ENCODE measurements at places on chromosomes 13 and 19.

DNA sequence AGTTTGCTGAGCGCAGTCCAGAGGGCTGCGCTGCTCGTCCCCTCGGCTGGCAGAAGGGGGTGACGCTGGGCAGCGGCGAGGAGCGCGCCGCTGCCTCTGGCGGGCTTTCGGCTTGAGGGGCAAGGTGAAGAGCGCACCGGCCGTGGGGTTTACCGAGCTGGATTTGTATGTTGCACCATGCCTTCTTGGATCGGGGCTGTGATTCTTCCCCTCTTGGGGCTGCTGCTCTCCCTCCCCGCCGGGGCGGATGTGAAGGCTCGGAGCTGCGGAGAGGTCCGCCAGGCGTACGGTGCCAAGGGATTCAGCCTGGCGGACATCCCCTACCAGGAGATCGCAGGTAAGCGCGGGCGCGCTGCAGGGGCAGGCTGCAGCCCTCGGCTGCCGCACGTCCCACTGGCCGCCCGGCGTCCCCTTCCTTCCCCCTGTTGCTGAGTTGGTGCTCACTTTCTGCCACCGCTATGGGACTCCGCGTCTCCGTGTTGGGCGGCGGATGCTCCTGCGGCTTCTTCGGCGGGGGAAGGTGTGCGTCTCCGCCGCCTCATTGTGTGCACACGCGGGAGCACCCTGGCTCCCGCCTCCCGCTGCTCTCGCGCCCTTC is 772 bp downstream of the GPC6 start:
- peak; percentile 50 for DNase-seq

DNA sequence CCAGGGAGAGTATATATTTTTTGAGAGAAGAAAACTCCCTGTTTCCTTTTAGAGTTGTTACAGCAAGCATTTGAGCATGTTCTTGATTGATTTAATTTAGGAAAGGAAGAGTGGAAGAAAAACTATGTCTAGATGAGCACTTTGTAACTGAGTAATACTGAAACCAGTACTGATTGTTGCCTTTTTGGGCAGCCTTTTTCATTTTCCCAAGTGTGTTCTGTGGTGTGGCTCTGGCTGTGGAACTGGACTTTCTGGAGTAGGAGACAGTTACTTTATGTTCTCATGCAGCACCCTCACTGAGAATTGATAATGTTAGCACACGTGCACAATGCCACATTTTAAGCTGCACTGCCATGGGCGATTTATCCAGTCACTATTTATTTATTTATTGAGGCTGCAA is 211.5 kb downstream of the LMO7 start:
- DNase-seq: no peak

GRCh38 chr13:98584668-98585397 is 7.9 kb upstream of the STK24 start:
- no peak for DNase-seq

DNA sequence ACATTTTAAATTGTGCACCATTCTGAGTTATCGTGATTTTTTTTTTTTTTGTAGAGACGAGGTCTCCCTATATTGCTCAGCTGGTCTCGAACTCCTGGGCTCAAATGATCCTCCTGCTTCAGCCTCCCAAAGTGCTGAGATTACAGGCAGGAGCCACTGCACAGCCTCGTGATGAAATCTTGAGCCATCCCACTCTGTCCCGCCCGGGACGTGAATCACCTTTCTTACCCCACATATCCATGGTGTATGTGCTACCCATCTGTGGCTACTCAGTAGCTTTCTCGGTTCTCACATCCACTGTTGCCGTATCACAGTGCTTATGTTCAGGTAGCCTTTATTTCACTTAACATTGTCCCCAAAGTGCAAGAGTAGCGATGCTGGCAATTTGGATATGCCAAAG is 26.5 kb downstream of the PAK4 start:
- DNase-seq: no peak

GRCh38 chr19:41575998-41576397 is at the start of gene CEACAM21:
Gene CEACAM21 (plus strand): TSS chr19:41576166. CDS start chr19:41576275, 109 bp downstream.
- no peak for DNase-seq

DNA sequence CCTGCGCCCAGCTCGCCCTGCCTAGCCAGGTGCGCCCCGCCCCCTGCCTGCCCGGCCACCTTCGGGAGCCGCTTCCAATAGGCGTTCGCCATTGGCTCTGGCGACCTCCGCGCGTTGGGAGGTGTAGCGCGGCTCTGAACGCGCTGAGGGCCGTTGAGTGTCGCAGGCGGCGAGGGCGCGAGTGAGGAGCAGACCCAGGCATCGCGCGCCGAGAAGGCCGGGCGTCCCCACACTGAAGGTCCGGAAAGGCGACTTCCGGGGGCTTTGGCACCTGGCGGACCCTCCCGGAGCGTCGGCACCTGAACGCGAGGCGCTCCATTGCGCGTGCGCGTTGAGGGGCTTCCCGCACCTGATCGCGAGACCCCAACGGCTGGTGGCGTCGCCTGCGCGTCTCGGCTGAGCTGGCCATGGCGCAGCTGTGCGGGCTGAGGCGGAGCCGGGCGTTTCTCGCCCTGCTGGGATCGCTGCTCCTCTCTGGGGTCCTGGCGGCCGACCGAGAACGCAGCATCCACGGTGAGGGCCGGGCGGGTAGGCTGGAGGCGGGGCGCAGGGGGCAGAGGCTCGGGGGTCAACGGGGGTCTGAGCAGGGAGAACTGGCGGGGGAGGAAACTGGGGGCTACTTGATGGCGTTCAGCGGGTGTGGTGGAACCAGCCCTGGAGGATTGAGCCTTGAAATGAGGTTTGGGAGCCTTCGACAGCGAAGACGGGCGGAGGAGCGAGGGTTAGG is at the start of gene SPINT2:
Gene SPINT2 (plus strand): TSS at position 88 of the 727 bp plus-strand sequence. CDS start 320 bp downstream, at position 408.
- DNase-seq: no peak

- DNase-seq: peak; percentile 52
Observed at GRCh38 chr19:18785179-18786124, 5.7 kb downstream of the COMP start.

GRCh38 chr13:69155136-69155535 is 952.5 kb upstream of the ATXN8OS start:
- DNase-seq: no peak

GRCh38 chr13:59318320-59318930 is 845.3 kb downstream of the DIAPH3 start:
- peak; percentile 56 for DNase-seq

- DNase-seq: no peak
Observed at GRCh38 chr13:75818179-75818967, 182.2 kb downstream of the LMO7 start.

DNA sequence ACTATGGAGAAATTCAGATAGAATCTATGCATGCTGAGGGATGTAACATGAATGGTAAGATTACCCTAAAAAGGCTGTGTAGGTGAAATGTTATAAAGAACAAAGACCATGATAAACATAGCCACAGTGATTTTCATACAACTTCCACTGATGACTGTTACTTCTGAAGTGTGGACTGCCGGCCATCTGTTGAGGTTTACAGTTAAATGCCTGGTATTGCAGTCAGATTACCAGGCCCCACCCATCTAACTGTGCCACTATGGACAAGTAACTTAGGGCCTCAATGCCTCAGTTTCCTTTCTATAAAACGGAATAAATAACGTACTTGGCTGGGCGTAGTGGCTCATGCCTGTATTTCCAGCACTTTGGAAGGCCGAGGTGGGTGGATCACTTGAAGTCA is 395.6 kb downstream of the KLF12 start:
- DNase-seq: no peak

- DNase-seq: no peak
Observed at GRCh38 chr19:54630782-54631181, 498 bp downstream of the LILRB1 start.

DNA sequence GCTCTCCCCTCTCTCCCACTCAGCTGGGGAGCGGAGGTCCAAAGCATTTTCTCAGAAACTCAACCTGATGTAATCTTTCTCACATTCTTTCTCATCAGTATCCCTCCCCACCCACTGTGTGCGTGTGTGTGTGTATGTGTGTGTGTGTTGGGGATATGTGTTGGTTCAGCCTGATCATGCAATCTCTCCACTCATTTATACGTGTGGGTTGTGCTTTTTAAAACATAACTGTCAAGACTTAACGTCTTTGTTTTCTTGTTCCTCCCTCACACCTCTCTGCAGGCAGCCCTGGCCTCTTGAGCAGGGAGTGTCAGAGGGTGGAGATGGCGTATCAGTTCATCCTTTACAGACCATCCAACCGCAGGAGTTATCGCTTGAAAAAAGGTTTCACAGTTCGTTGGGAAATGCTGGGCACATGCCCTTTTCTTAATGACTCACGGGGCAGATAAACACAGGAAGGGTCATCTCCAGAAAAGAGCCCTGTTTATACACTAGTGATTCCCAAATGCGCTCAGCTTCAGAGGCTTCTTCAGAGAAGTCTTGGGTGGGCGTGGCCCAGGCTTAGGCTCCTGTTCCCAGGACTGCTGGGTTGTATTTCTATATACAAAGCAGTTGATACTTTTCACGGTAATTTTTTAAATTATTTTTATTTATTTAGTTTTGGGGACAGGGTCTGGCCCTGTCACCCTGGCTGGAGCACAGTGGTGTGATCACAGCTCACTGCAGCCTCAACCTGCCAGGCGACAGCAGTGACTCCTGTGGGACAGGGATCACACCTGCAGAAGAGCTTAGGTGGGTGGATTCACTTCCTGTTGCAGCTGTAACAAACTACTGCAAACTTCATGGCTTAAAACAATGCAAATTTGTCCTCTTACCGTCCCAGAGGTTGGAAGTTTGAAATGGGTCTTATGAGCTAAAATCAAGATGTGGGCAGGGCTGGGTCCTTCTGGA is 60.3 kb downstream of the CCDC70 start:
- DNase-seq: no peak

- DNase-seq: no peak
Observed at GRCh38 chr13:84999252-84999651, 800.0 kb downstream of the SLITRK6 start.

- DNase-seq: peak; percentile 40
Observed at GRCh38 chr19:44796701-44797115, 12.2 kb upstream of the BCAM start.

GRCh38 chr13:33119856-33120543 is 103.8 kb downstream of the KL start:
- peak; percentile 65 for DNase-seq

DNA sequence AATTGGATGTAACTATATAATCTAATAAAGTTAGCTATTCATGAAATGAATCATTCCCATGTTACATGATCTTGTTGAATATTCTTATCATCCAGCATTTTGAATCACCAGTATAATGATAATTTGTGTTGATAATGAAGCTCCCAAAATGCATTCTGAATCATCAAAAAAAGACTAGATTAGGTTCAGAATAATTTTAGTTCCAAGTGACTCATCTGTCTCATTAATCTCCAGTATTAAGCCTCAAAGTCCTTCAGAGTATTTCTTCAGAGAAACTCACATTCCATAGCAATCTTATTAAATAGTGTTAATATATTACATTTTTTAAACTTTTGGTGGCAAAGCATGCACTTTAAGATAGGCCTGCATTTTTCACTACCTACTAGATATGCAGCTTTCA is 207.5 kb downstream of the SLITRK5 start:
- no peak for DNase-seq

- DNase-seq: no peak
Observed at GRCh38 chr13:75797239-75797638, 161.1 kb downstream of the LMO7 start.

GRCh38 chr19:7564866-7565265 is 29.3 kb downstream of the PNPLA6 start:
- DNase-seq: no peak

DNA sequence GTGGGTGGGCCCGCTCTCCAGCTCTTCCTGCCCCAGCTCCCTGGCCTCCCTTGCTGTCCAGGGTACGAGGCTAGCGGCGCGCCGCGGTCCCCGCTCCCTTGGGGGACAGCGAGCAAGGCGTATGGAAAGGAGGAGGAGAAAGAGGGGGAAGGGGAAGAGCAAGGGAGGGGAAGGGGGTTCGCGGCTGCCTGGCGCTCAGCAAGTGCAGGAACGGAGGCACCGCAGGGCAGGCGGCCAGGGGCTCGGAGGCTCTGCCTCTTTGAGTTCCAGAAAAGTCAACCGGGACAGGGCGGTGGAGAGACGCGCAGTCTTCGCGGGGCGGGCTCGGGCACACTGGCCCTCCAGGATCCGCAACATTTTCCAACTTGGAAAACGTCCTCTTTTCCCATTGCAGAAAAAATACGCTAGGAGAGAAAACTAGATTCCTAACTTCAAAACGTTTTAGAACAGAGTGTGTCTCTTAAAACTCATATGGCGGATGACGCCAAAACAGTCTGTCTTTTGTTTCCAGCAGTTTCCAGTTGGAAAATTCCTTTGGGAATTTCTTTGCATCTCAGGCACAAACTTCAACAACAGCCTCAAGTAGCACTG is 23.1 kb upstream of the TNFRSF19 start:
- no peak for DNase-seq

DNA sequence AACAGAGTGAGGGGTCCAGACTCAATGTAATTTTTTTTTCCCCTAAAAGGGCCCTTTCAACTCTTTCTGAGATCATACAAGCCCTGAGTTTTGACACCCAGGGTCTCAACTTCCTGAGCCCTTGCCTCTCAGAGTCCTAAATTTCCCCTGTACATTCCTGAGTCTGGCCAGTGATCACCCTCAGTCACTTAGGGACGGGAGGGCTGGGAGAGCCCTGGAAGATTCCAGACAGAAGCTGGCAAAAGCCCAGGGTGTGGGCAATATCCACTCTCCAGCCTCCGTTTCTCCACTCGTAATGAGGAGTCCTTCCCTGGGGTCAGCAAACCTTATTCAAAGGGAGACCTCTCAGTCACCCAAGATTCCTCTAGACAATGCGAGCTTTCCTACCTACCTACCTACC is 1.6 kb downstream of the PPP1R13L start:
- no peak for DNase-seq

- peak; percentile 40 for DNase-seq
Observed at GRCh38 chr13:102770435-102770834, 3.2 kb downstream of the TEX30 start.

GRCh38 chr13:99500839-99501183 is 461 bp upstream of the TM9SF2 start:
- no peak for DNase-seq

GRCh38 chr13:91450913-91451312 is 52.5 kb downstream of the GPC5 start:
- no peak for DNase-seq

GRCh38 chr13:34570698-34571353 is 371.2 kb upstream of the NBEA start:
- DNase-seq: no peak

DNA sequence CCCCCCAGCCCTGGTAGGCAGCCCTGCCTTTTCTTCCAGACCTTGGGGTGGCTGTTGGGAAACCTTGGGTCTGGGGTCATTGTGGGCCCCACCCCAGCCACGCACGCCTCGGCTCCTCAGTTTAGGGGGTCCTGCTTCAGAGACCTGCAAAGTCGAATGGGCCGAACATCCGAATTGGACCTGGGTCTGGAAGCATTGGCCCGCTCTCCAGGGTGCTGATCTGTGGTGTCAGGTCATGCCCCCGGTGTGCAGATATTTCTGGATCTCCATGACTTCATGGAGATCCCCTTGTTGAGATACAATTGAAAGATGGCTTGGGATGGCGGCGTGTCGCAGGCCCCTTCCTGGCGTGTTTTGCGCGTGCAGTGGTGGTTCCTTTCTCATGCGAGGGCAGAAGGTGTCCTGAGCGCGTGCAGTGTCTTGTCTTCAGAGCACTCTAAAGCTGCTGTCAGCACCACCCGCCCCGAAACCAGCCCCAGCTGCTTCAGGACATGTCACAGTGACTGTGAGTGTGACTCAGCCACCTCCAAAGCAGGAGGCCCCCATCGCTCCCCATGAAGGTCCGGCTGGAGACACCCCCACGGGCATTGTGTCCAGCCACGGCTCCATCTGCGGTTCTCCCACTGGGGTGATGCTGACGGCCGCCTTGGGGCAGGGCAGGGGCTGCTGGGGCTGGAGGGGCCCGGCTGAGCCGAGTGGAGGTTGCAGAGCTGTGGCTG is 112.7 kb downstream of the KDM4B start:
- no peak for DNase-seq

- DNase-seq: peak; percentile 1
Observed at GRCh38 chr19:31648347-31648746, 299.1 kb upstream of the TSHZ3 start.

GRCh38 chr19:9323557-9323918 is 441 bp upstream of the ZNF559 start:
- peak; percentile 92 for DNase-seq

All from iris pigment epithelial cell (primary cell).